ENCODE measurements at places on chromosomes 11 and 22. TPM values are rescaled to one million over a fixed set of nuclear protein-coding genes. Genes with fewer than 3 reads are reported as not detected.

DNA sequence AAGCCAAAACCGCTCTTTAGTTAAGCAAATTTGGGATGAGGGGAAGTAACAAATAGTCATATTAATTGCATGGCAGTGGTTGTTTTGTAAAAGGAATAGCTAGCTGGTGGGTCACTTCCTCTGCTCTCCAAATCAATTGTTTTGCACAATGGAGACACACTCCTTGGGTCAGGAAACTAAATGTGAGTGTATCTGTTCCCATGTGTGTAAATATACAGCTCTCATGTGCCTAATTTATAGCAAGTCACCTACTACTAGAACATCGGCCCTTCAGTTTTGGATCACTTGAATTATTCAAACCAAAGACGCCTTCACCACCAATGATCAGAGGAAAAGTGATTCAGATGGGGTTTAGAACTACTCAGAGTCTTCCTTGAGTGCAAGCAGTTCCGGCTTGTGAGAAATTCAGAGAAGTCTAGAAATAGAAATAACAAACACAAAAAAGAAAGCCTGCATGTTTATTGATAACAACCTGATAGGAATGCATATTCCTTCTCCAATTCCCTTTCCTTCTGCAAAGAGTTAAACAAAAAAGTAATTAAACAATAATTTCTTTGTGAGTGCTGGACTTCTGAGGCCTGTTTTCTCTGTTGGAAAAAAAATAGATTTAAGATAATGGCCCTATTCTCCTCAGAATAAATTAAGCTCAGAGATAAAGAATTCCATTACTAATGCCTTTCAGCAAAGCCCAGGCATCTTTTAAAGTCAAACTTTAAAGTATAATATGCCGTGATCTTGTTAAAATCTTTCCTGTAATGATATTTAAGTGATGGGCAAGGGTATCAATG lies 100.4 kb downstream of the KIRREL3 start:
- H3K4me3 ChIP-seq = no peak overlapping the region
- H3K27me3 ChIP-seq = peaks cover 11% of the 10 kb centered on the region
- H3K27ac ChIP-seq = no peak overlapping the region

DNA sequence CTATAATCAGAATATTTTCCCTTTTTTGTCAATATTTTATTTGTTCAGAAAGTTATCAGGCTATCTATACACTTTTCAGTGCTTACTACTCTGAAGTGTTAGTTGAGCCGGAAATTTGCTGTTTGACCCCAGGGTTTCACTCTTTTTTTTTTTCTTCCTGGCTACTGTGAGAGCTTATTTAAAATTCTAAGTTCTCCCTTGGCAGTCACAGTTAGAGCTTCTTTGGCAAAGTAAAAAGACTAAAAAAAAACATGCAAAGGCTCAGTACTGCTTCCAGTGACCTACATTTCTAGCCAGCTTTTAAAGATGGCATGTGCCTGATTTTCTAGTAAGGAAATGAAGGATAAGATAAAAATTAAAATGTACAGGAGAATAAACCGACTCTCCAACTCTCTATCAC lies 48.4 kb downstream of the ELP4 start:
- H3K4me3 ChIP-seq = no peak overlapping the region
- no peak overlapping the region for H3K27ac ChIP-seq
- DNase-seq = no peak
- H3K27me3 ChIP-seq = no peaks in the 10 kb centered on the region

DNA sequence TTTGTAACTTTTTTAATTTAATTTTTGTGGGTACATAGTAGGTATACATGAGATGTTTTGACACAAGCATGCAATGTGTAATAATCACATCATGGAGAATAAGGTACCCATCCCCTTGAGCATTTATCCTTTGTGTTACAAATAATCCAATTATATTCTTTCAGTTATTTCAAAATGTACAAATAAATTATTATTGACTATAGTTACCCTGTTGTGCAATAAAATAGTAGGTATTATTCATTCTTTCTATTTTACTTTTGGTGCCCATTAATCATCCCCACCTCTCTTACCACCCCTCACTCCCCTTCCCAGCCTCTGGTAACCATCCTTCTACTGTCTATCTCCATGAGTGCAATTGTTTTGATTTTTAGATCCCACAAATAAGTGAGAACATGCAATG lies 83.5 kb downstream of the GAB2 start:
- no peaks in the 10 kb centered on the region for H3K27me3 ChIP-seq
- H3K36me3 ChIP-seq = peaks cover 54% of the 10 kb centered on the region
- DNase-seq = no peak

DNA sequence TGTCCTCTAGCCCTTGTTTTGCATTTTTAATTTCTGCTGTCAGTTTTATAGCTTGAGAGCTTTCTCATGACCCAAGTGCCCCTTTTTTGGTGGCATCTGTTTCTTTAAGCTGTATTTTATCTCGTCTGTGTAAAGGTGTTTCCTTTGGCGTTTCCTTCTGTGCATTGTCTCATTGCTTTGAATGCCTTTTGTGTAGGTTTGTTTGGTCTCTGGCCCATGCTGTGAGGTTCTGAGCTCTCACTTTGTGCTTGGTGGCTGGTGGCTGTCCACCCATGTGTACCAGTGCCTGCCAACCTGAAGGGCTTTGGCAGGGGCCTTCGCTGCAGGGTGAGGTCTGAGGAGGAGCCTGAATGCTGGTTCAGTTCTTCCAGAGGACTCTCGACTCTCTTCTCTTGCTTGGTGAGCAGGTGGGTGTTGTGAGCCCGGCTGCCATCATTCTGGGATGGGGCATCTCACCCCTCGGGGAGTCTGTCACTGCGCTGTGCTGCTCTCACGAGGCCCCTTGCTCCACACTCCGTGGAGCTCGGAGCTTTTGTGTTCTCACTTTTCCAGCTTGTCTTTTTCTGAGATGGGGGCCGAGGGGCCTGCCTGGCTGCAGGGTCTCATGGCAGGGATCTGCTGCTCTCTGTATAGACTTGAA lies 14.9 kb downstream of the AP2A2 start:
- no peaks in the 10 kb centered on the region for H3K27me3 ChIP-seq
- no peak for DNase-seq
- H3K4me3 ChIP-seq = no peak overlapping the region
- peaks cover 20% of the 10 kb centered on the region for H3K36me3 ChIP-seq
- H3K27ac ChIP-seq = peak overlapping the region; percentile 29

DNA sequence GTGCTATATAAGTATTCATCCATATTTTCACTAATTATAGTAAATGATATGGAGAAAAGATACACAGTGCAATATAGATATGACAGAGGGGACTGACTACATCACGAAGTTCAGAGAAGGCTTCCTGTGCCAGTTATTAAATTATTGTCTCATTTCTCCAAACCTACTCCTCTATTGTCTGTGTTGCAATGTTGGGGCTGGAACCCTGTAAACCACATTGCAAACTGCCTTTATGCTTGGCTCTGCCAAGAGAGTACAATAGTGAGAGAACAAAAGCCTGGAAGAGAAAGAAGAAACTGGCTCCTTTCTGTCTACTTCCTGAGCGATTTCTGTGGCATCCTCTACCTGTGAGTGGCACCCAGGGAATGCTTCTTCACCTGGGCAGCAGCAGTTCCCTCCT lies 46.4 kb downstream of the ME3 start:
- H3K4me3 ChIP-seq = no peak overlapping the region
- DNase-seq = no peak
- H3K27ac ChIP-seq = no peak overlapping the region
- H3K36me3 ChIP-seq = no peaks in the 10 kb centered on the region

The CLDN25 gene
- total RNA-seq = not detected

The HEPN1 gene
- not detected for total RNA-seq
